ENCODE measurements at places on chromosomes 13 and 19. TPM values are rescaled to one million over a fixed set of nuclear protein-coding genes. Genes with fewer than 3 reads are reported as not detected.

GRCh38 chr13:109389456-109389855 is 396.9 kb downstream of the IRS2 start:
- no peak for DNase-seq

- DNase-seq = no peak
Measured at GRCh38 chr19:39831679-39832078, 2.3 kb downstream of the DYRK1B start.

The LGALS7 gene
- polyA plus RNA-seq = 0.78 TPM

The ZNF580 gene
- polyA plus RNA-seq = 57.3 TPM

The ZIC2 gene
- polyA plus RNA-seq = 0.39 TPM

DNA sequence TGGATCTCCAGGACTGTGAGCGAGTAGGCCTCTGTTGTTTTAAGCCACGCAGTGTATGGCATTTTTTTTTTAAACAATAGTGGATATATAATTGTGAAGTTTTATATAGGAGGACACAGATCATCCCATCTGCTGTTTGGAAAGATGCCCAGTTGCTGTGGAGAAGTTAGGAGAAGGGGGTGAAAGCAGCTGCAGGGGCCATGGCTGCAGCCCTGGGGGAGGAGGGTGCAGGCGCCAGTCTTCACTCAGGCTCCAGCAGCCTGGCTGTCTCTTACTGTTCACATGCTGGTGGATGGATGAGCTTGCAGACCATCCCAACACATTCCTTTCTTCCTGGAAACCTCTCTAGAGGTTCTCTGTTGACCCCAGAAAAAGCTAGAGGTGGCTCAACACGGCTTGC is 242.3 kb downstream of the TEX29 start:
- DNase-seq = no peak

DNA sequence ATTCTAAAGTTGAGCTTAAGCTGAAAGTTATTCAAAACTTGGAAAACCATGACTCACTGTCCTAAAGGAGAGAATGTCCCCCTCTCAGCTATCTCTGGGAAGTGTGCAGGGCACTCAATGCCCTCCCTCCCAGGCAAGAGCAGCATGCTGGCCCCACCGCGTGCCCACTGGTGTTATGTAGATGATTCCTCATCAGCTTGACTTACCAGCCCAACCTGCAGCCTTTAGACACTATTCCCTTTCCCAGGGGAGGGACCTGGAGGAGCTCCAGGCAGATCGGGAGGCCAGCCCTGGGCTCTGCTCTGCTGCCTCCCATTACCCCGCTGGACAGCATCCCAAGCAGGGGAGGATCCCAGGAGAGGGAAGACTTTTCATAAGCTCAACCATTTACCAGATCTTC is 124.6 kb downstream of the FGF14 start:
- no peak for DNase-seq

GRCh38 chr13:103833294-103833852 is 767.2 kb upstream of the SLC10A2 start:
- DNase-seq = no peak

- DNase-seq = no peak
Measured at GRCh38 chr13:28528388-28528787, 33.5 kb upstream of the FLT1 start.

- DNase-seq = no peak
Measured at GRCh38 chr13:71316792-71317363, 550.1 kb downstream of the DACH1 start.

- DNase-seq = no peak
Measured at GRCh38 chr13:32545083-32545482, 6.5 kb upstream of the N4BP2L2 start.

The CEACAM7 gene
- not detected for polyA plus RNA-seq

DNA sequence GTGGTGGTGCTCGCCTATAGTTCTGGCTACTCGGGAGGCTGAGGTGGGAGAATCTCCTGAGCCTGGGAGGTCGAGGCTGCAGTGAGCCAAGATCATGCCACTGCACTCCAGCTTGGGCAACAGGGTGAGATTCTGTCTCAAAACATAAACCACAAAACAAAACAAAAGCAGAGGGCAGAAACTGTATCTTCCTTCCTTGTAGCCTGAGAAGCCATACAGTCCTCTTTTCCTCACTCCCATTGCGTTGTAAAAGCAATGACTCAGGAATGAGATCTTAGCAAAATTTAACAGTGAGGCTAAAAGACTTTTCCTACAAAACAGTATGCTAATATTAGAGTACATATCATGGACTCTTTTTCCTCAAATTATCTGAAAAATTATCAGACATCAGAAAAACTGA is 130.9 kb downstream of the SHISA2 start:
- DNase-seq = no peak

- no peak for DNase-seq
Measured at GRCh38 chr19:33400856-33401682, 27.6 kb downstream of the CEBPG start.

GRCh38 chr13:108315273-108315672 is 45.8 kb downstream of the TNFSF13B start:
- DNase-seq = no peak

The UQCR11 gene
- polyA plus RNA-seq = 131 TPM

DNA sequence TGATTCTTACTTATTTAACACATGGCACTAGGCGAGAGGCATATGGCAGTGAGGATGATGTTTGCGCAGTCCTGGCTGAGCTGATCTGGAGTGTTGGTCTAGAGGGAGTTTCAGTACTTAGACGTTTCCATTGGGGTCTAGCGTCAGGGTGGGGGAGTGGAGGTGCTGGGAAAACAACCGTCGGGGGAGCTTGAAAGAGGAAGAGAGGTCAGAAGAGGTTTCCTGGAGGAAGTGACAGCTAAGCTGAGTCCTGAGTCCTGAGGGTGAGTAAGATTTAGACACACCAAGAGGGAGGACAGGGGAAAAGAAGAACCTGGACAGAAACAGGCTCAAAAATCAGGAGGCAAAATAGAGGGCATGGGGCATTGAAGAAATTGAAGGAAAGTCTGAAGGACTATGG is 81.4 kb downstream of the ALOX5AP start:
- no peak for DNase-seq

- no peak for DNase-seq
Measured at GRCh38 chr19:489418-490196, 6.7 kb upstream of the MADCAM1 start.

DNA sequence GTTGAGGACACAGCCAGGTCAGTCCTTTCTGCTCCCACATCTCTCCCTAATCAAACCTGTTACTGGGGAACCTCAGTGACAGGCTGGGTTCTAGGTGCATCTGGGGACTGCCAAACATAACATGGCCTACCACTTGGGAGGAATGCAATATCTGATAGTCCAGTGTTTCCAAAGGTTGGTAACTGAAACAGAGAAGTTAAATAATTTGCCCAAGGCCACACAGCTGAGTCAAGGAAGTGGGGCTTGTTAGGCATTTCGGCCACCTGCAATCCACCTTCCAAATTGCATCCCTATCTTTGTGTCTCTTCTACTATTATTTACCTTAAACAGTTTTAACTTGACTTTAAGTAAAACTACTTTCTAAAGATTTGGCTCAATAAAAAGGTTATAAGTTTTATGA is 731.3 kb downstream of the UQCRFS1 start:
- DNase-seq = no peak

DNA sequence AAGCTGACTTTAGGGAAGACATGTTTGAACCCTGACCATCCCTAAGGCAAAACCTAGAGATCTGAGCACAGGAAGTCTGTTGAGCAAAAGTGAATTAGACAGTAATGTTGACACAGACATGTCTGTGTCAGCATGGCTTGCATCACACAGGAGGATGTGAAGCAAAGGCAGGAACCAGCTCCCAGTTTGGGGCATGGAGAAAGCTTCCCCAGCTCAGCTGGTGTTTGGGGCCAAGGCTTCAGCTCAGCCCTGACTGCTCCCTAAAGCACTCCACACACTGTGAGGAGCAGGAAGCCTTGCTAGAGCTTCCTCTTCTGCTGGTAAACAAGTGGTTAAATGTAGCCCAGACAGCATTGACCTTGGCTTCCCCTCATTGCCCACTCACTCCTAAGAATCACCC is 153.8 kb upstream of the UBL3 start:
- no peak for DNase-seq

GRCh38 chr13:109200556-109200955 is 571.1 kb downstream of the MYO16 start:
- no peak for DNase-seq

GRCh38 chr19:33458807-33459206 is 62.8 kb downstream of the PEPD start:
- no peak for DNase-seq

DNA sequence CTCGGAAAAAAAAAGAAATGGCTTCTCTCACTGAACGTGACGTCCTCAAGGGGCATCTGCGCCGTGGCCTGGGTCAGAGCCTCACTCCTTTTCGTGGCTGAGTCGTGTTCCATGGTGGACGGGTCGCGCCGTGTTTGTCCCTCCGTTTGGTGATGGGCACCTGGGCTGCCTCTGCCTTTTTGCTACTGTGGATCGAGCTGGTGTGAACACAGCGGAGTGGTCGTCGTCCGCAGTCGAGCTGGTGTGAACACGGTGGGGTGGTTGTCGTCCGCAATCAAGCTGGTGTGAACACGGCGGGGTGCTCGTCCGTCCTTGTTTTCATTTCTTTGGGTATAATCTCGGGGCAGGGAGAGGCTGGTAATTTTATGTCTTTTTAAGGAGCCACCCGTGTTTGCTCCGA is 11.6 kb downstream of the HCN2 start:
- no peak for DNase-seq

GRCh38 chr13:109145631-109146030 is 516.2 kb downstream of the MYO16 start:
- no peak for DNase-seq

- DNase-seq = no peak
Measured at GRCh38 chr19:35868823-35869326, 501 bp downstream of the APLP1 start.

DNA sequence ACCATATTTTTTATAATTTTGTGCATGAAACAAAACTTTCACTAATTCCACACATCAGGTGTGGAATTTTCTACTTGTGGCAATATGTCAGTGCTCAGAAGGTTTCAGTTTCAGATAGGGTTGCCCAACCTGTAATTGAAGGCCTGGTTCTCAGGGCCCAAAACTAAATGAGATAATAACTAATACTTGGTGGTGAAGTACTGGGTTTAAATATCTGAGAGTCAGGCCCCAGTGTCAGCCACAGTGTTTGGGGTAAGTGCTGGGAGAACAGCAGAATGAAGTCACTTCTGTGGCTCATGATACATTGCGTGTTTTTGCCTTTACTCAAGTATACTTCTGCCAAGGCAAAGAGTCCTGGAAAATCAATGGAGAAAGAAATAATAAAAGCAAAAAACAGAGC is 5.6 kb downstream of the SAFB start:
- DNase-seq = no peak

- no peak for DNase-seq
Measured at GRCh38 chr13:93552596-93552995, 326.0 kb downstream of the GPC6 start.

- DNase-seq = no peak
Measured at GRCh38 chr19:5587071-5587455, 19.3 kb upstream of the TINCR start.

DNA sequence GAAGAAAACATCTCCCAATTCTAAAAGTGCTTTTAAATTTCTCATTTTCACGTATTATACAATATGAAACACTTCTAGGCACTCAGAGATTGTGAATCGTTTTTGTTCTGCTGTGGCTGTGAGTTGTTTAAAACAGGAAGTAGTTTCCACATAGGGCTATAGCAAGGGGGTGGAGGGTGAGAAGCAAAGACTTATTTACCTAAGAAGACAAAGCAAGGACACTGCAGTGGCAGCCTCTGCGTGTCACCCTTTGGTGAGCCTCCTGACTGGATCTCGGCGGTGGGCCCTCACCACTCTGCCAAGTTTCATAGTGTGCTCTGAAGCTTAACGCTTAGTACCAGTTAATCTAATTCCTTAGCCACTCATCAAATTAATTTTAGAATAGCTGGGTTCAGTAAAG is 56.8 kb downstream of the TNFSF13B start:
- no peak for DNase-seq

DNA sequence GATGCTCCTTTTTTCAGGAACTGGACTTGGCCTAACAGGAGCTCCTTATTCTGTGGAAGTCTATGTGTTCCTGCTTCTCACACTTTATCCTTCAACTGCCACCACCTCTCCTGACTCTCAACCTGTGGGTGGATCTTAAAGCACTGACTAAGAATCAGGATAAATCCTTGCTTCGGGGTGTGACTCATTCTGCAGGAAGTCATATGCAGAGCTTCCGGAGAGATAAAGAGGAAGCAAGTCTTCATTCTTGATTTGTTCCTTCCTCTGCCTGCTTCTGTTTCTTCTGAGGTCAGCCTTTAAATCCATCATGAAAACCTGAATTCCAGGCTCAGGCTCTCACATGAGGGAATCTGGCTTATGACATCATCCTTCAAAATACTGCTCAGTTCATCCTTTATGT is 137.1 kb upstream of the ATXN8OS start:
- DNase-seq = no peak
